MV-4-11 (cell line): ENCODE measurements at places on chromosomes 11 and 22.

GRCh38 chr22:41367039-41367679 is 14.6 kb upstream of the TEF start:
- peak; percentile 80 for DNase-seq

DNA sequence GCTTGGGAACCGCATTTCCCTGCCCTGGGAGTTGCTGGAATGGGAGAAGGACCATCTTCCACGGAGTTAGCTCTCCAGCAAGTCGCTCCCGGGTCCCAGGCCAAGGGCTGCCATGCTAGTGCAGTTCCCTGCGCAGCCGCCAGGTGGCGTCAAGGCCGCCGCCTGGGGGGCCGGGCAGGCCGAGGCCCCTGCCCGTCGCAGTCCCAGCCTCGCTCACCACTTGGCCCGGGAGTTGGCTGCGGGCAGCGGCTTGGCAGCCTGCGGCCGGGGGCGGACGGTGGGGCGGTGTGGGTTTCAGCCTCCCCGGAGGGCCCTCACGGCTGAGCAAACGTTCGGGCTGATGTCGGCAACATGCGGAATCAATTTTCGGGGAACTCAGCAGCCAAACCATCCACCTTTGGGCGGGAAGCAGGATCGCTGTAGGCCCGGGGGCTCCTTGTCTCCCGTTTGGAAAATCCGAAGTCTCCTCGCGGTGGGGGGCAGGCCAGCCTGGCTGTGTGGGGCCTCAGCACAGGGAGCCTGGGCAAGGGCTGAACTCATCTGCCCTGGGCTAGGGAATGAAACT is 415.1 kb downstream of the SOX6 start:
- no peak for DNase-seq

DNA sequence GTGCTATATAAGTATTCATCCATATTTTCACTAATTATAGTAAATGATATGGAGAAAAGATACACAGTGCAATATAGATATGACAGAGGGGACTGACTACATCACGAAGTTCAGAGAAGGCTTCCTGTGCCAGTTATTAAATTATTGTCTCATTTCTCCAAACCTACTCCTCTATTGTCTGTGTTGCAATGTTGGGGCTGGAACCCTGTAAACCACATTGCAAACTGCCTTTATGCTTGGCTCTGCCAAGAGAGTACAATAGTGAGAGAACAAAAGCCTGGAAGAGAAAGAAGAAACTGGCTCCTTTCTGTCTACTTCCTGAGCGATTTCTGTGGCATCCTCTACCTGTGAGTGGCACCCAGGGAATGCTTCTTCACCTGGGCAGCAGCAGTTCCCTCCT is 46.4 kb downstream of the ME3 start:
- peak; percentile 85 for DNase-seq

- DNase-seq, result peak; percentile 88
These were observed at the start of gene BAD for GRCh38 chr11:64284048-64284961. TSS of gene BAD (minus strand) at chr11:64284665. CDS start at chr11:64284368, 297 bp downstream.
